ENCODE measurements at places on chromosomes 3 and 15.
A peak's percentile ranks its signal among the peaks of the same experiment; 100 is the strongest.

DNA sequence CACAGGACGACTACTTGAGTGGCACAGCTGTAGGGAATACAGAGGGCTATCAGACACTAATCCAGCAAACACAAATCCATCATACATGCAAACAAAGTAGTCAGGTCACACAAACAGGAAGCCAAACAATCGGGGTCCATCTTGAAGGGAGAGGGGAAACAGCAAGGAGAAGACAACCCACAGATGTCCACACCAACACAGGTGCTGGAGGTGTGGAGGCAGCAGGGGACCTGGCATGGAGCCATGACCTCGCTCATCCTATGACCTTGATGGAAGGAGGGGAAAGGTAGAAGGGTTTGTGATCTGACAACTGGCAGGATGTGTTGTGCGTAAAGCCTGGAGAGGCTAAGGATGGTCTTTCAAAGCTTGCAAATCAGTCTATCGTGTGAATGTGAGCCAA is 39.9 kb upstream of the SKOR1 start:
- no peak for DNase-seq

GRCh38 chr15:38479266-38479665 is 25.3 kb downstream of the FAM98B start:
- DNase-seq = no peak

- no peak for DNase-seq
Observed at GRCh38 chr3:48623851-48624547, 2.4 kb upstream of the TMEM89 start.

GRCh38 chr3:150161011-150161410 is 190.3 kb upstream of the PFN2 start:
- DNase-seq = no peak

DNA sequence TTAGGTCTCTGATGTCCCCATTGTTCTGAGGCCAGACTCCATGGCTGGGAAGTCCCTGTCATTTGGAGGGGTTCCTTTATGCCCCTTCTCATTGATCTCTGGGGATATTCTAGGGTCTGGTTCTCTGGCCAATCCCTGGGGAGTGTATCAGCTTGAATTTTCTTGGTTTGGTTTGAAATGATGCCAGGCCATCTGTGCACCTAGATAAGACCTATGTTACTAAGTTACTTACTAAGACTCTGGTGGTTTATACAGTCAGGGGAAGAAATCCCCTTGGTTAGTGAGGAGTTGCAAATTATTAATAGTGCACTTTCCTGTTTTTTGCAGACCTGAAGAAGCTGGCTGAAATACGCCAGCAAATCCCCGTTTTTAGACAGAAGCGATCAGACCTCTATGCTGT is 20.3 kb downstream of the NIT2 start:
- peak; percentile 81 for DNase-seq

GRCh38 chr15:71443538-71443937 is 328.3 kb downstream of the THSD4 start:
- DNase-seq = peak; percentile 9

- DNase-seq = no peak
Observed at GRCh38 chr3:39086144-39086543, 21.3 kb downstream of the GORASP1 start.

DNA sequence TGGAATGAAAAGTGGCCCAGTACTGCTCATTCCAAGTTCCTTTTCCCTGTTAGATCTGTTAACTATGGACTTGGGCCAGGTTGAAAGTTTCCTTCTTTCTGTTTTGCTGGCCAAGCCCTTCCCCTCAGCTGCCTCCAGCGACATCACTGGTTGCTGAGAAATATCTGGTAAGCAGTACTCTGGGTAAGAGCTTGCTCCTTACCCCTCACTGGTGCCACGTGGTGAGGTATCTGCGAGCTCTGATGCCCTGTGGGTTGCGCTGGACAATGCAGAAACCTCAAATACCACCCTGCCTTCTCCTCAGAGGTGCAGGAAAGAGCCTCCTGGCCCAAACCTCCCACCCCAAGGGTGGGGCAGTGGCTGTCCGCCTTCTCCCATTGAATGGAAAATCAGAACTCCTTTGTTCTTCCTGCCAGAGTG is 42.9 kb upstream of the APH1B start:
- DNase-seq = no peak

DNA sequence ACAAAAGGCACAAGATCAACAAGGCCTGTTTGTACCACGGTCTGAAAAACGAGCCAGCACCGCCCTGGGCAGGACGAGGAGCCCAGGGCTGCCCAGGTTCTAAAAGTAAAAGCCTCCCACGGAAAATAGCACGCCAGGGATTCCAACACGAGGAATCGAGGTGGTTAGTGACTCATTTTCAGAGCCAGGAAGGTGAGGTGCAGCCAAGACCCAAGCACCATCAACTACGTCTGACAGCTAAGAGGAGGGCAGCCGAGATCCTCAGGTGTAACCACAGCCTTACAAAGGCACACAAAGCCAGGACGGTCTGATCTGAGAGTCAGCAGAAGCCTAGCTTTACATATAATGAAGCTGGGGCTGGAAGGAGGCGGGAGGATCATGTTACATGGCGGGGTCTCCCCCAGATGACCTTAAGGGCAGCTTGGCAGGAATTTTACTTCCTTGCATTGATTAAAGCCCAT is 52.5 kb downstream of the ATP10A start:
- no peak for DNase-seq

DNA sequence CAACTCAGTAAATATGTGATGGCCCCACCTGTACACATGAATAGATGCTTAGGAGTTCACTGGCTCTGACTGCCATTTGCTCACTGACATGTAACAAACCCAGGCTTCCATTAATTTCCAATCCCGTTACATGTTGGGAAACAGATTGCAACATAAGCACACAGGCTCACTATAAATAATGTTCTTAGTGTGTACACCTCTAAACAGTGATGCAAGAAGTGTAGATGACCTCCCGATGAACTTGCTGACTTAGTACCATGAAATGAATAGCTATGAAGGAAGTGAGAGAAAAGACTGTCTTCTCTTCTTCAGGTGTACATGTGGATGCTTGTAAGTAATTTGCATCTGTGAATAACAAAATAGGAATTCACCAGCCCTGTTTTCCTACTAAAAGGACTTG is 21.4 kb upstream of the FSIP1 start:
- no peak for DNase-seq

DNA sequence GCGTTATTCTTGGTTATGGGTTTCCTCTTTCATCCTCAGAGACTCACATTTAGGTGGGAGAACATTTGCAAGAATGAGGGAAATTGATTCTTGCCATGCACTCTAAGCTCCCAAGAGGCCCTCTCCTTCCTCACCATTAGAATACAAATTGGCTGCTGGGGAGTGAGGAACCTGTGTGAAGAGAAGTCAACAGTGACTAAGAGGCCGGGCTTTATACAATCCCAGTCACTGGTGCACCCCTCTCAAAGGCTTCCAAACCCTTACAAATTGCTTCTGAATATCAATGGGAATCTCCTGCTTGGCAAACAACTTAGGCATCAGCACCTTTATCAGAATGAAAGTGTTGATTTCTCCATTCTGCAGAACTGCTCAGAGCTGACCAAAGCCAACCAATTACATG is 16.5 kb upstream of the RGMA start:
- DNase-seq = no peak

DNA sequence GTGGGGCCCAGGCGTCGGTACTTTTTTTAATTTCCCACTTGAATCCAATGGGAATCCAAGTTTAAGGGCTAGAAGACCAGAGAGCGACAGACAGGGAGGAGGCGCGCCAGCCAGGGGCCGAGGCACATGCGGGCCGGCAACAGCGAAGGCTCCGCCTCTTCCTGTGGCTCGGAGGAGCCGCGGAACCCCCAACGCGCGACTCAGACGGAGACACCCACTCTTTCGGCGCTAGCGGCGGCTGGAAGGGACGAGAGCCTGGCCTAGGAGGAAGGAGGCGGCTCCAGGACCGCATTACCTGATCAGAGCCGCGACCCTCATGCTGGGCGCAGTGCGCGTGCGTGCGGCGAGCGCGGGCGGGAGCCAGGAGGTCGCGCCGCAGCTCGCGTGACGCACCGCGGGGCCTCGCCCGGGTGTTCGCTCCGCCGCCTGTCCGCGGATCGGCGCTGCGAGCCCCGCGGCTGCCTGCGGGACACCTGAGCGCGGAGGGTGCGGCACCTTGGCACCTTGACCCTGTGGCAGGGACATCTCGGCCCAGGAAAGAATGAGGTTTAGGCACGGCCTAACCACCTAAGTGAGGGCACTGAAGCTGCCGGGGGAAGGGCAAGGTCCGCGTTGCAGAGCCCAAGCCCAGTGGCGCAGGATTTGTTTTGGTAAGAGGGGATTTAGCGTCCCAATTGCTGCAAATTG is at the start of gene DPH6:
Gene DPH6, minus strand, starts transcription at position 342 of the 687 bp plus-strand sequence. Its CDS starts 24 bp downstream, at position 318.
- DNase-seq = peak; percentile 72

DNA sequence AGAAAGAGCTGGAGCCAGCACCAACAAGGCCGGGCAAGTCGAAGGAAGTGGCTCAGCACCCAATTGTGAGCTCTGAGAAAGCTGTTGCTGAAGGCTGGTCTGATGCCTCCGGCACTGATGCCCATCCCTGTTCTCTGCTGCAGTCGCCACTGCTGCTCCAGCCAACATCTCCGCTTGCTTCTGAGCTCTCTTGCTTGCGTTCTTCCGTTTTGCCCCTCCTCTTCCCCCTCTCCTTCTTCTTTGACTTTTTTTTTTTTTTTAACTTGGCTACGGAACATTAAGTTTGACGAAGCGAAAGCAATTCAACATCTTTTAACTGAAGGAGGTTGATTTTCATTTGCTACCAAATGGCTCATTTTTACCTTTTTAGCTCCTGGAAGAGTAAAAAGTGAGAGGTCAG is 442.9 kb downstream of the MCTP2 start:
- DNase-seq = no peak

- DNase-seq = peak; percentile 47
Observed at GRCh38 chr15:23690450-23690852, 3.3 kb upstream of the NDN start.

- no peak for DNase-seq
Observed at GRCh38 chr3:127979473-127979872, 64.4 kb downstream of the KBTBD12 start.

- no peak for DNase-seq
Observed at GRCh38 chr3:108767253-108767652, 10.0 kb upstream of the RETNLB start.

DNA sequence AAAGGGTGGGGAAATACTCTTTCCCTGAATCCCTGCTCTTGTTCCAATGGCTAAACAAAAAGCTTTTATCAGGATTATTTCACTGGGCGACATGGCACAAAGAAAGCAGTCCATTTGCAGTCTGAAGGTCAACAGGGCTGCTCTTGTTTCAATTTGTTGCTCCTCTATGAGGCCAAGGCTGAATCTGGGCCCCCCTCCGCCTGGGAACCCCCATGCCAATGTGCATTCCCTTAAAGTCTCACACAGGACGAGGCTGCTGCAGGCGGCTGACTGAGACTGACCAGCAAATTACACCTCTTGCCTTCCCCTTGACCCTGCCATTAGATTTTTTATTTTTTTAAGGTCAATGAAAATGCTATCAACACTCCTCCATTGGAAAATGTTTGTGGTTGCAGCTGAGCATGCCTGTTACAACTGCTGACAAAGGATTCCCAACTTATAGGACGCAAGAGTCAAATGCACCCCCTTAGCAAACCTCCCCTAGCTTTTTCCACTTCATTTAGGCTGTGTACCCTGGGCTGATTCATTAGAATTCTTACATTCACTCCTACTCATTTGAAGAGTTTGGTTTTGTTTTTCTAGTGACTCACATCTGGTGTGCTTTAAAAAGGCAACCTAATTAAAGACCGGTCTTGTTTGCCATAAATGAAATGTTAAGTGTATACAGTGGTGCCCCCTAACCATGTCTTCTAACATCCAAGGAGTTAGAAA is 60.8 kb upstream of the ARHGEF3 start:
- no peak for DNase-seq

DNA sequence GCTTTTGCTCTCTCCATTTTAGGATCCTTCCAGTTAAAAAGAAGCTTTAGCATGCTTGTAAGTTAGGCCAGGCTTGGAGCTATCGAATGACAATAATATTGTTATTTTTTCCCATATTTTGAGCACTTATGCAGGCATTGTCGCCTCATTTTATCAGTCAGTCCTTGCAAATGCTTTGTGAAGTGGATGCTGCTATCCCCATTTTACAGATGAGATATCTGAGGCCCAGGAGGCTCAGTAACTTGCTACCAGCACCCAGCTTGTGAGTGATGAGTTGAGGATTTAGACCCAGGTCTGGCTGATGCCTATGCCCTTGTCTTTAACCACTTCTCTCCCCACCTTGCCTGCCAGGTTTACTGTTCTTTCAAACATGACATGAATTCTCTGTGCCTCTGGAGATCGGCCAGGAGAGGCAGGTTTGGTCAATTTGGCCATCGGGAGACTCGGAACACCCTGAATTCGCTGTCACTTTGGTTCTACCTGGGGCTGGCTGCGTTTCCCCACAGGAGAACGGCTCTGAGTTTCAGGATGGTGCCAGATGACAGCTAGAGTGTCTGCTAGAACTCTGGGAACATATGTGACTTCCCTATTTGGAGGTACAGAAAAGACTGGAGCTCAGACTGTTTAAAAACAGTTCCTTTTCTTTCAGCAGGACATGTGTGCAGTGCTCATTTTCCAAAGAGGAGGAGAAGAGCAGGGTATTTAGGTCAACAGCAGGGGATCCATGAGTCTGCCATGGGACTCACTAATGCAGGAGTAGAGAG is 25.5 kb upstream of the ZNF710 start:
- no peak for DNase-seq

DNA sequence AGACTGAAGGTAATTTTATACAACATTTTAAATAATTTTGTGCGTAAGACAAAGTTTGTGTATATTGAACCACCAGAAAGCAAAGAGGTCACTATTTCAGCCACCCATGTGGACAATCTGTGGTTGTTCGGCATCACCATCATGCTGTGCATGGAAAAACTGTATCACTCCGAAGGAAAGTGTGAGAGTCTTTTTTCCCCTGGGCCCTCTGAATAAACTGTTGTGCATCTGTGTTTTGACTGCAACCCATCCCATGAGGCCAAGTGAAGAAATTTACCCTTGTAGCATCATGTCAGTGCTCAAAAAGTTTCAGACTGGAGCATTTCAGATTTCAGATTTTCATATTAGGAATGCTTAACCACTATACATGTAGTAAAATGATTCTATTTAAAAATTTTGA is 85.3 kb downstream of the IMPG2 start:
- DNase-seq = no peak

All from NCI-H524 (cell line).